Neural progenitor cell (in vitro differentiated cells): ENCODE measurements at places on chromosomes 1 and 21. TPM values are rescaled to one million over a fixed set of nuclear protein-coding genes. Genes with fewer than 3 reads are reported as not detected.

DNA sequence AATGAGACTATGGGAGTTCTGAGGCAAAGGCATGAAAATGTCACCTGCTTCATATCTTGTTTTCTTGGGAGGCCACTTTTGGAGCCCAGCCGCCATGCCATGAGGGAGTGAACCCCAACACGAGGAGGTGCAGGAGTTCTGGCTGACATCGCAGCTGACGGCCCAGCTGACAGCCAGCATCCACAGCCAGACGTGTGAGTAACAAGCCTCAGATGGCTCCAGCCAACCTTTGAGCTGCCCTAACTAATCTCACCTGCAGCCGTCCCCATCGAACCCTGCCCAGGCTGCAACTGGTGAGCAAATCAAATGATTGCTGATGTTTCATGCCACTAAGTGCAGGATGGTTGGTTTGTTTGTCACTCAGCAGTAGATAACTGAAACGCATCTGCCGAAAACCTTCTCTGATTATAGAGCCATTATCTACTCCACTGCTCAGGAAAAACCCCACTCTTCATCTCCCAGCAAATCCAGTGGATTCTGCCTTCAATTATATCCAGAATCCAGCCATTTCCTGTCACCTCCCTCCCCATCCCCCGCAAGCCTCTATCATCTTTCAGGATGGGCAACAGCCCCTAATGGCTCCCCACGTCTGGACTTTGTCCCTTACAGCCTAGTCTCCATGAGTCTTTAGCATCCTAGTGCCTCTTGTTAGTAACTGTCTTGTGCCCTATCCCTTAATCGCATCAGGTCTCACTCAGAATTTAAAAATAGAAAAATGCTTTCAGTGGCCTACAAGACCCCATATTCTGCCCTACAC is 18.5 kb upstream of the RAB4A start:
- H3K4me1 ChIP-seq: peaks cover 46% of the 10 kb centered on the region
- H3K27me3 ChIP-seq: no peaks in the 10 kb centered on the region
- H3K36me3 ChIP-seq: no peaks in the 10 kb centered on the region
- no peak overlapping the region for H3K4me3 ChIP-seq
- H3K27ac ChIP-seq: no peak overlapping the region

GRCh38 chr1:8118031-8118451 is 91.9 kb upstream of the ERRFI1 start:
- no peak overlapping the region for H3K27ac ChIP-seq
- no peaks in the 10 kb centered on the region for H3K27me3 ChIP-seq
- peaks cover 25% of the 10 kb centered on the region for H3K4me1 ChIP-seq

DNA sequence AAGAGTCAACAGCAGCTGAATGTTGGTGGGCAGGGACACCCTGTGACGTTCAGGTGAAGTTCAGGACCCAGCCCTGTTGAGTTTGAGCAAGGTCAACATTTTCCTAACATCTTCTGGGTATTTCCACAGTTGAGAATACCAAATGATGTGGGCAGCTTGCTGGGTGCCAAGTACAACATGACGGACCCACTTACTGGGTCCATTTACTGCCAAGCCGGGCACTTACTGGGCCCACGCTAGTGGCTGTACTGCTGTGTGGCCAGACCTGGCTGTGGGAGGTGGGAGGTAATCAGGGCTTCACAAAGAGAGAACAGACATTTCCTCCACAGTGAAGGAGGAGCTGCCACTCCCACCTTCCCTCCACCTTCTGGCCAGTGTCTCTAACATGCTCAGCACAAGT is 99.2 kb downstream of the PSMG1 start:
- H3K4me3 ChIP-seq: no peak overlapping the region
- DNase-seq: no peak
- no peak overlapping the region for H3K27ac ChIP-seq
- H3K4me1 ChIP-seq: peaks cover 13% of the 10 kb centered on the region
- H3K36me3 ChIP-seq: no peaks in the 10 kb centered on the region

DNA sequence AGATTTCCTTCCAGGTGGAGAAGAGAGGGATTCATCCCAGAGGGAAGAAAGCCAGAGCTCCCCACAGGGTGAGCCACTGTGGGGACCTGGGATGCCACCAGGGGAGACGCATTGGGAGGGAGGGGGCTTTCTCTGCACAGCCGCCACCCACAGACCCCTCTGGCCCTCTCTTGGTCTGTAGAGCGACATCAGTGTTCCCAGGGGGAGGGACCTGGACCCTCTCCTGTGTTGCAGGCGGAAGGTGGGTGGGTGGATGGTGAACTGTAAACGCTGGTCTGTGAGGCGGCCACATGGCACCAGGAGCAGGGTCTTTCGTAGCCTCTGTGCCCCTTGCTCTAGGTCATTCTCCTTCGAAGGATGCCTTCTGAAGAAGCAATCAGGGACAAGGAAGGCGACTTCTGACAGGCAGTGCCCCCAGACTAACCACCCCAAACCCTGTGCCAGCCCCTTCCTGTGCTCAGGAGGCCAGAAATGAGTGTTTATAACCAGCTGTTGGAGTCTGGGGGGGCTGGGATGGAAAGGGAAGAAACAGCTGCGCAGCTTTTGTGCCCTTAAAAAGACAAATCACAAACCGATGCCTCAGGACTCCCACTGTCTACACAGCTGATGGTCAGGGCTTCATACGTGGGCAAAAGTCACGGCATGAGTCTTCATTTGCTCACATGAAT is 121.4 kb upstream of the ZBTB40 start:
- no peaks in the 10 kb centered on the region for H3K36me3 ChIP-seq
- no peak for DNase-seq
- no peaks in the 10 kb centered on the region for H3K4me1 ChIP-seq
- H3K4me3 ChIP-seq: no peak overlapping the region
- H3K27ac ChIP-seq: no peak overlapping the region
- H3K27me3 ChIP-seq: no peaks in the 10 kb centered on the region

GRCh38 chr1:65372557-65372956 is 47.9 kb upstream of the LEPR start:
- H3K36me3 ChIP-seq: no peaks in the 10 kb centered on the region
- no peak for DNase-seq
- no peak overlapping the region for H3K4me3 ChIP-seq
- no peaks in the 10 kb centered on the region for H3K4me1 ChIP-seq
- H3K27ac ChIP-seq: no peak overlapping the region

TAS1R3 gene
- 0.22 TPM in 1 of 2 replicates, not detected in the other for total RNA-seq

JAM2 gene
- 1.9 and 3.5 TPM in 2 replicates for total RNA-seq
